ENCODE measurements at places on chromosomes 1 and 21. TPM values are rescaled to one million over a fixed set of nuclear protein-coding genes. Genes with fewer than 3 reads are reported as not detected.

The ZMYND12 gene
- total RNA-seq, result 3.5 TPM

The S100PBP gene
- total RNA-seq, result 24.9 TPM

The SLC66A1 gene
- total RNA-seq, result 10.6 TPM

DNA sequence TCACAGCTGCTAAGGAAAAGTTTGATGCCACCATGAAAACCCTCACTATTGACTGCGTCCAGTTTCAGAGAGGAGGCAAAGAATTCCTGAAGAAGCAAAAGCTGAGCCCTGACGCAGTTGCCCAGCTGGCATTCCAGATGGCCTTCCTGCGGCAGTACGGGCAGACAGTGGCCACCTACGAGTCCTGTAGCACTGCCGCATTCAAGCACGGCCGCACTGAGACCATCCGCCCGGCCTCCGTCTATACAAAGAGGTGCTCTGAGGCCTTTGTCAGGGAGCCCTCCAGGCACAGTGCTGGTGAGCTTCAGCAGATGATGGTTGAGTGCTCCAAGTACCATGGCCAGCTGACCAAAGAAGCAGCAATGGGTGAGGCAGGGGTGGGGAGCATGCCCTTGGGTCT is 9.5 kb downstream of the CZIB start:
- H3K27me3 ChIP-seq, result no peaks in the 10 kb centered on the region
- H3K27ac ChIP-seq, result no peak overlapping the region
- H3K36me3 ChIP-seq, result peaks cover 9% of the 10 kb centered on the region
- no peak overlapping the region for H3K4me3 ChIP-seq

GRCh38 chr1:68401506-68401905 is 48.2 kb downstream of the RPE65 start:
- no peaks in the 10 kb centered on the region for H3K36me3 ChIP-seq
- H3K4me1 ChIP-seq, result no peaks in the 10 kb centered on the region
- DNase-seq, result no peak
- no peaks in the 10 kb centered on the region for H3K27me3 ChIP-seq
- no peak overlapping the region for H3K27ac ChIP-seq

DNA sequence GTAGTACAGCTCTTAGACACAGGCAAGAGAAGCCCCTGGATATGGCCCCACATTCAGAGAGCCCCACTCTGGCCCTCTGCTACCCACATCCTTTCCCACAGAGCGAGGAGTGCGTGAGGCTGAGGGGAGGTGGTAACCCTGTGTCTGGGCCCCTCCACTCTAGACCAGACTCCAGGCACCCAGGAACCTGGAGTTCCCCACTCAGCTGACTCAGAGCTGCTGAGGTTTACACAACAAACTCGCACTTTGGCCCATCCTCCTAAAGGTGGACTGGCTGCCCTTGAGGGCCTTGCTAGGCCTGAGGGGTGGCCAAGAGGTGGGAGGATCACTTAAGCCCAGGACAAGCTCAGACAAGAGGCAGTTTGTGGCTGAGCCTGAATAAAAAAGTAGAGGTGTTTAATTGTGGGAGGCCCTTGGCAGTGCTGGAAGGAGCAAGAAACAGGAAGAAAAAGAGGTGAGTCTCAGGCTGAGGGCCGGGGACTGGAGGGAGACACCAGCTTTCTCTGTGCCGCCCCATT is 10.7 kb downstream of the MR1 start:
- H3K27ac ChIP-seq, result no peak overlapping the region
- H3K4me3 ChIP-seq, result no peak overlapping the region
- H3K4me1 ChIP-seq, result peaks cover 3% of the 10 kb centered on the region
- DNase-seq, result peak; percentile 71

- no peaks in the 10 kb centered on the region for H3K27me3 ChIP-seq
- DNase-seq, result no peak
- H3K36me3 ChIP-seq, result no peaks in the 10 kb centered on the region
- H3K27ac ChIP-seq, result no peak overlapping the region
Observed at GRCh38 chr21:24989516-24989915, 617.8 kb downstream of the MRPL39 start.

DNA sequence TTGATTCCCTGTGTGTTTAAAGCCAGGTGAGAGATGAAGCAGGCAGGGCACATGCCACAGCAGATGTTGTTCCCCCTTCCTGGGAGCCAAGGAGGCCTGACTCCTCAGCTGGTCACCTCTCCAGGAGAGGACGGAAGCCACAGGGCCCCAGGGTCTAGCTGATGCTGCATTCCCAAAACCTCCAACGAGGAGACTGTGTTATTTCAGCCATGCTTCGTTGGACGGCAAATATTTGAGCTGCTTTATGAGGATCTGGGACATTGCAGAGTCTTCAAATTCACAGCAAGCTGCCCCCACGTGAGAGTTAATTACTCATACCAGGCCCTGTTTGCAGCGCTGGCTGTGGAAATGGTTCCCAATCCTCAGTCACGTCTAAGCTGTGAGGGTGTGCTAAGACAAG is 85.3 kb downstream of the CDC7 start:
- no peaks in the 10 kb centered on the region for H3K36me3 ChIP-seq
- peaks cover 2% of the 10 kb centered on the region for H3K4me1 ChIP-seq
- no peak overlapping the region for H3K27ac ChIP-seq
- H3K27me3 ChIP-seq, result no peaks in the 10 kb centered on the region
- no peak for DNase-seq

DNA sequence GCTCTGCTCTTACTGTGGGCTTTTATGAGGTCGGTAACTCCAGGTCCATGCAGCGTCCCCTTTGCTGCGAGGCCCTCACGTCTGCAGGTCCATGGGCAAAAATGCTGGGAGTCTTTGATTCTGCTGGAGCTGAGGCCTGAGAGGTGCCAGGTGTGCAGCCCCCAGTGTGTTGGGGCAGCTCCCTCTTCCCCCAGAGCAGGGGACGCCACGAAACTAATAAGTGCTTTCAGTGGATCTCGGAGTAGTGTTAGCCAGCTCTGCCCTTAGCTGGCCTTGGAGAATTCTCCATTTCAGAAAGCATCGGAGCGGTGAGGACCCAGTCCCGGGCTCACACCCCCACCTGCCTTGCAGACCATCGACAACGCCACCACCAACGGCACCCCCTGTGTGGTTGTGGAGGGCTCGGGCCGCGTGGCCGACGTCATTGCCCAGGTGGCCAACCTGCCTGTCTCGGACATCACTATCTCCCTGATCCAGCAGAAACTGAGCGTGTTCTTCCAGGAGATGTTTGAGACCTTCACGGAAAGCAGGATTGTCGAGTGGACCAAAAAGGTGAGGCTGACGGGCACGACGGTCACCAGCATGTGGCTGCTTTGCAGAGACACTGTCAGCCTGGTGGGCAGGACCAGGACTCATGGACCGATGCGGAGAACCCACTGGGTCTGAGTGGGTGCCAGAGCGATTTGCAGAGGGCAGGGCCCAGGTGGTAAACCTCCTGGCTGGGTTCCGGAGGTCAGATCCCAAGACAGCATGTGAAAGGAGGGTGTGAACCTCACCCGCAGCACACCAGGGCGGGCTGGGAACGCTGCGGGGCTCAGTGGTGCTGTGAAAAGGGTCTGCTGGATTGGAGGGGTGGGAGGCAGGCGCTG is 25.5 kb downstream of the TRPM2 start:
- no peaks in the 10 kb centered on the region for H3K27me3 ChIP-seq
- no peak overlapping the region for H3K27ac ChIP-seq
- H3K4me3 ChIP-seq, result no peak overlapping the region
- H3K4me1 ChIP-seq, result no peaks in the 10 kb centered on the region

GRCh38 chr1:43930168-43930948 is 3.2 kb upstream of the ARTN start:
- no peaks in the 10 kb centered on the region for H3K36me3 ChIP-seq
- peaks cover 12% of the 10 kb centered on the region for H3K4me1 ChIP-seq
- no peak overlapping the region for H3K27ac ChIP-seq

GRCh38 chr1:160742428-160743127 is 3.5 kb downstream of the SLAMF7 start:
- DNase-seq, result no peak
- no peak overlapping the region for H3K27ac ChIP-seq
- no peaks in the 10 kb centered on the region for H3K36me3 ChIP-seq

GRCh38 chr1:174152427-174152826 is 6.9 kb upstream of the RABGAP1L start:
- H3K27me3 ChIP-seq, result no peaks in the 10 kb centered on the region
- no peak for DNase-seq
- no peak overlapping the region for H3K4me3 ChIP-seq
- H3K27ac ChIP-seq, result no peak overlapping the region

DNA sequence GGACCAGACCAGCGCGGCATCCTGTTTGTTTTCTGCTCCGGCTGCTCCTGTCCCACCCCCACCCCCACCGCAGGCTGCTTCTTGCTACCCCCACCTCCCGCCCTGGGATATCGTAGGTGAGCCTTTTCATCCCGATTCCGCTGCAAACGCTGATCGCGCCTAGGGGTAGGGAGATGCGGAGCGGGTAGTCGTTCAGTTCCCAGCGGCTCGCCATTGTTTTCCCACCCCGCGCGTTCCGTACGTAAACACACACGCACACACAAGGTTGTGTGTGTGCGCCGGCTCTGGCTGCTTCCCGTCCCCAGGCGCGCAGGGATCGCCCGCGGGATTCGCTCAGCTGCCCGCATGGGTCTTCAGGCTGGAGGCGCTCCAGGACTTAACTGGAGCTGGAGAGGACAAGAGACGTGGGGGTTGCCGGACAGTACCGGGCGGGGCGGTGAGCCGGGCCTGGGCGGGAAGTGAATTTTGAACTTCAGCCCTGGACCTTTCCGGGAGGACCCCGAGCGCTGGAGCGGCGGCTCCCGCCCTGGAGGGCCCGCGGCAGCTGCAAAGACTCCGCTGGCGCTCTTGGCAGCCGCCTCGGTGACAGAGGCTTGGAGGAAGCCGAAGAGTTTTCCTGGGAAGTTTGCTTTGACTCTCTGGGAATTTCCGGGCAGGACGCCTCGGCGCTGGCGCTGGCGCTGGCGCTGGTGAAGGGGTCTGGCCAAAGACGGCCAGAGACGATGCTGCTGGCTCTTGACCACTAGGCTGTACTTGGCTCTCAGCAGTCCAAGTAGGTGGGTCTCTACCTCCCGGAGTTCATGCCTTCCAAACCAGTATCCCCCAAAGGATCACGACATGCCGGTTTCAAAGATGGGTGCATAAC is 1.6 kb downstream of the SOX13 start:
- H3K4me1 ChIP-seq, result no peaks in the 10 kb centered on the region
- H3K36me3 ChIP-seq, result no peaks in the 10 kb centered on the region
- peak overlapping the region; percentile 94 for H3K27ac ChIP-seq
- peak overlapping the region; percentile 54 for H3K4me3 ChIP-seq
- H3K27me3 ChIP-seq, result no peaks in the 10 kb centered on the region

GRCh38 chr1:156760092-156760795 is 7.1 kb upstream of the PRCC start:
- no peaks in the 10 kb centered on the region for H3K4me1 ChIP-seq
- no peak for DNase-seq
- no peaks in the 10 kb centered on the region for H3K36me3 ChIP-seq

DNA sequence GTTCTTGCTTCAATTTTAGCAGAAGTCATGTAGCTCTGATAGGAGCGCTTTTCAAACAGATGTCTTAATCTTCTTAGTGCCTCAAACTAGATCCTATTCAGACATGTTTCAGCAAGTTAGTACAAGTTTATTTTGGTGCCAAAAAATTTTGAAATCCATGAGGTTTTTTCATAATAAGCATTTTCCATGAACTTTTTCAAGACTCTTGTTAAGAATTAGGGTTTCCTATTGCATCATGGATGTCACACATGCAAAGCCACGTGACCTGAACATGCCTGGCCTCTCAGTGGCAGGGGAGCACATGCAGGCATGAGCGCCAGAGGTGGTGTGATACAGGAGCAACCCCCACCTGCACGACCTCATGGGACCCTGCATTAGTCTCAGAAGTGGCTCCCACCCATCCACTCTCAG is 67.6 kb downstream of the POFUT2 start:
- H3K4me3 ChIP-seq, result no peak overlapping the region
- H3K27ac ChIP-seq, result no peak overlapping the region

- no peaks in the 10 kb centered on the region for H3K36me3 ChIP-seq
- no peaks in the 10 kb centered on the region for H3K4me1 ChIP-seq
- H3K4me3 ChIP-seq, result no peak overlapping the region
- H3K27ac ChIP-seq, result no peak overlapping the region
- peak; percentile 76 for DNase-seq
Observed at GRCh38 chr1:212457740-212458338, 25.1 kb downstream of the NENF start.

DNA sequence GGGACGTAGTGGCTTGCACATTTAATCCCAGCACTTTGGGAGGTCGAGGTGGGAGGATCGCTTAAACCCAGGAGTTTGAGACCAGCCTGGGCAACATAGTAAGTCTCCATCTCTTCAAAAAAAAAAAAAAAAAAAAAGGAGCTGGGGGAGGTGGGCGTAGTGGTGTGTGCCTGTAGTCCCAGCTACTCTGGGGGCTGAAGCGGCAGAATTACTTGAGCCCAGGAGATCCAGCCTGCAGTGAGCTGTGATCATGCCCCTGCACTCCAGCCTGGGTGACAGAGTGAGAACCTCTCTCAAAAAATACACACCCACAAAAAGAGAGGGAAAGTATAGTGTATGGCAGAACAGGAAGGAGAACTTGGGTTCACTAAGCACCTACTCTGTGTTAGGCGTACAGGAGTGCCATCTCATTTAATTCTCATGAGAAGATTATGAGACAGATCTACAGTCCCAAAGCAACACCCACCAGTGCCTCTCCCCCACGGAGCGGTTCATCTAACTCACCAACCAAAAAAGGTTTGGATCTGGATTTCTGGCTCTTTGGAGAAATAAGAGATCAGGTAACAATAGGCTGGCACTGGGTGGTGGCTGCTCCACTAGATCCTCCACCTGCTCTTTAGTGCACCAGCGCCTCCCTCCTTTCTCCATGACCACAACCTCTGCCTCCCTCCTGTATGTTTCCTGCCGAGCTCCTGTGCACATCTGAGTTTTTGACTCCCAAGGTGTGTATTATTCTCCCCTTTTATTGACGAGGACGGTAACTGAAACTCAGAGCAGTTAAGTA is 1.4 kb upstream of the TRAF5 start:
- H3K4me3 ChIP-seq, result no peak overlapping the region
- no peak for DNase-seq
- H3K27ac ChIP-seq, result no peak overlapping the region
- H3K4me1 ChIP-seq, result peaks cover 9% of the 10 kb centered on the region

DNA sequence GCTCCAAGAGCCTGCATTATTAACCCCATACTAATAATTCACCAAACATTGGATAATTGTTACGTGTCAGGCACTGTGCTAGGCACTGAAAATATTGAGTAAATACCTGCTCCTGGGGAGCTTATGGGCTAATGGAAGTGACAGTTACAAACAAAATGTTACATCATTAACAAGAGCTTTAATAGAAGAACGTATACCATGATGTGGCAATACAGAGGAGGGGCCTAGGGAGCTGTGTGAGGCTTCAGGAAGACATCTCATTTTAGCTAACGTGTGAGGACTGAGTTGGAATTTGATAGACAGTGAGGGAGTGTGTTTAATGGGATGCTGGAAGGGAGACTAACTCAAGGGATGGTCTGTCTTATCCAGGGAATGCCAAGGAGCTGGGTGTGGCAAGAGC is 16.5 kb upstream of the TSPAN2 start:
- H3K36me3 ChIP-seq, result no peaks in the 10 kb centered on the region
- H3K27ac ChIP-seq, result no peak overlapping the region
- DNase-seq, result no peak
- no peaks in the 10 kb centered on the region for H3K27me3 ChIP-seq
- H3K4me1 ChIP-seq, result no peaks in the 10 kb centered on the region
- H3K4me3 ChIP-seq, result no peak overlapping the region
